ENCODE measurements at places on chromosomes 2 and 18.

DNA sequence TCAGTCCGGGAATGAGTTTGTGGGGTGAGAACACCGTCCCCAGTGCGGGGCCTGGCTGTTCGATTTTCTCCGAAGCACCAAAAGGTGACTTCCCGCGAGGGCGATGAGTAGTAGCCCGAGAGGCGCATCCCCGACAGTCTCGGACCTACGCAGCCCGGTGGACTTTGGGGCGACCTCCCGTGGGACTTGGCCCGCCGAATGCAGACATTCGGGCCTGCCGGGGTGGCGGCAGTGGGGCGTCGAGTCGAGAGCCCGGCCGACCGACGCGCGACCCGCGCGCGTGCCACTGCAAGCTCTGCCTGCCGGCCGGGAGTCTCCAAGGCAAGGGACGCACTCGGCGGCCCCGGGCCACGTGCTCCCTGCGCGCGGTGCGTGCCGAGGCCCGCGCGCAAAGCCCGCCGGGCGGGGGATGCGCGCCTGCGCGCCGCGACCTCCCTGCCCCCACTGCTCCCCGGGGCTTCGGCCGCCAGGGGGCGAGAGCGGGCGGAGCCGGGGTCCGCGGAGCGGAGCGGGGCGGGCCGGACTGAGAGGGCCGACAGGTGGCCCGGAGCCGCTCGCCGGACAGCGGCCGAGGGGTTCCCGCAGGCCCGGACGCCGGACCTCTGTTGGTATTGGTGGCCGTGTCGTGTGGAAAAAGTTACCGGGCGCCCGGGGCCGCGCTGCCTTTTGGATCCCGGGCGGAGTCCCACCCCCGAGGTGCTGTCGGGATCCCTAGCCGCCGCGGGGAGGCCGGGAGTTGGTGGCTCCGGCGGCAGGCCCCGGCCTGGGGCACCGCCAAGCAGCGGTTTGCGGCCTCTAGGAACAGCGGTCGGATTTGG is 1.9 kb downstream of the PTMA start:
- peak; percentile 79 for DNase-seq

GRCh38 chr2:213288913-213289700 is 4.8 kb downstream of the SPAG16 start:
- DNase-seq = no peak

DNA sequence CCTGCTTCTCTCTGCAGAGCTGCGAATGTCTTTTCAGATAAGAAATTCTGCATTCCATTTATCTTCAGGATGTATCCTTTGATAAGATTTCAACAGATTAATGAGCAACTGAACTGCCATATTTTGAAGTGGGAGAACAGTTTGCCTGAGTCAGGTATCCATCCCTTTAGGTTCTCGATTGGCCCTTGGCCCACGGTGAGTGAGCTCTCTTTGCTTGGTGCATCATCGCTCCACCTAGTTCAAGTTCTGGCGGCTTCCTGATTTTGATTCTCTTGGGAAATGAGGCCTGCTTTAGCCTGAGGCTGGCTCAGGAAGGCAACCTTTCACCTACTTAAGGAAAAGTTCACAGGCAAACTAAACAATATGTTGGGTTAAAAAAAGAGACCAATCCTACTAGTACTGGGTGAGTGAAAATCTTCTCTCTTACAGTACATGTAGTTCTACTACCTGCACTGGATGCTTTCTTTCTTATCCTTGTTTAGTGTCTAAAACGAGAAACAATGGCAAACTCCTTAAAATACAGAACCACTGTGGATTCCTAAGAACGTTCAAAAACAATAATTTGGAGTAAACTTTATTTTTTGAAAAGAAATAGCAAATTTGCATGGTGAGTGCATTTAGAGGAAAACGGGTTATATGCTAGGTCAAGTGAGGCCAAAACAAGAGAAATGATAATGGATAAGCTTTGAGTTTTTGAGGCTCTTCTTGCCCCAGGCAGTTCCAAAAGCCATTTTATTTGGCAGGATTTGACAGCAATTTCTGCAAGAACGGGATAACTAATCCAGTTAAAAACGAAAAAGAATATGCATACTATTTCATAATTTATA is 837 bp upstream of the ACSL3 start:
- no peak for DNase-seq

- DNase-seq = no peak
Measured at GRCh38 chr2:31267437-31268120, 33.6 kb downstream of the EHD3 start.

DNA sequence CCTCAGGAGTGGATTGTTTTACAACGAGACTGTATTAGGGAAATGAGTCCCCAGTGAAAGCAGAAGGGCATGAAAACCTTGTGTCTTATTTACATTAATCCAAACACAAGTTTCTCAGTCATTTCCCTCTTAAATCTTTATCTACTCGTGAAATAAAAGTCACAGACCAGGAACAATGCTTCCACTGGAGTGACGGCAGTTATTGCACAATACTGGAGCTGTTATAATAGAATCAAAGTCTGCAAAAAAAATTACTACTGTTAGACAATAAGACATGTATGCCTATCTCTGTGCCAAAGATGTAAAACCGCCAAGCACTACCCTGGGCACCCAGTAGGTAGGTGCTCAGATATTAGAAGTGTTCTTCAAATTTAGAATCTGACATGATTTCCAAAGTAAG is 375.5 kb downstream of the ZNF521 start:
- DNase-seq = no peak

DNA sequence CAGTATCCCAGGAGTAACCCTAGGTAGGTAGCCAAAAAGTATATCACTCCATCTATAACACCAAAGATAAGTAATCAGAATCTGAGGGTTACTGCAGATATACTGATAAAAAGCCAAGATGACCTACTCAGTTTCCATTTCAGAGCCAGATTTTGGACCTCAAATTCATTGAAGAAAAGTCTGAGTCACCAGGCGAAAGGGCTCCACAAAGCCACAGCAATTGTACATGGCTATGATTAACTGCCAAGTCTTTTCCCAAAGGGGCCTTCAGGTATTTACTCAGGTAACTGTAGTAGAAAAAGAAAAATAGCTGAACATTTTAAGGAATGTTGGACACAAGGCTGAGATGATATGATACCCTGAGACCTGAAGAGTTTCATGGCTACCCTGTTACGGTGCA is 75.6 kb upstream of the KCNH7 start:
- DNase-seq = no peak

- no peak for DNase-seq
Measured at GRCh38 chr2:211161236-211161635, 604.8 kb downstream of the CPS1 start.

GRCh38 chr2:25684577-25685473 is 11.4 kb upstream of the DTNB start:
- DNase-seq = no peak

DNA sequence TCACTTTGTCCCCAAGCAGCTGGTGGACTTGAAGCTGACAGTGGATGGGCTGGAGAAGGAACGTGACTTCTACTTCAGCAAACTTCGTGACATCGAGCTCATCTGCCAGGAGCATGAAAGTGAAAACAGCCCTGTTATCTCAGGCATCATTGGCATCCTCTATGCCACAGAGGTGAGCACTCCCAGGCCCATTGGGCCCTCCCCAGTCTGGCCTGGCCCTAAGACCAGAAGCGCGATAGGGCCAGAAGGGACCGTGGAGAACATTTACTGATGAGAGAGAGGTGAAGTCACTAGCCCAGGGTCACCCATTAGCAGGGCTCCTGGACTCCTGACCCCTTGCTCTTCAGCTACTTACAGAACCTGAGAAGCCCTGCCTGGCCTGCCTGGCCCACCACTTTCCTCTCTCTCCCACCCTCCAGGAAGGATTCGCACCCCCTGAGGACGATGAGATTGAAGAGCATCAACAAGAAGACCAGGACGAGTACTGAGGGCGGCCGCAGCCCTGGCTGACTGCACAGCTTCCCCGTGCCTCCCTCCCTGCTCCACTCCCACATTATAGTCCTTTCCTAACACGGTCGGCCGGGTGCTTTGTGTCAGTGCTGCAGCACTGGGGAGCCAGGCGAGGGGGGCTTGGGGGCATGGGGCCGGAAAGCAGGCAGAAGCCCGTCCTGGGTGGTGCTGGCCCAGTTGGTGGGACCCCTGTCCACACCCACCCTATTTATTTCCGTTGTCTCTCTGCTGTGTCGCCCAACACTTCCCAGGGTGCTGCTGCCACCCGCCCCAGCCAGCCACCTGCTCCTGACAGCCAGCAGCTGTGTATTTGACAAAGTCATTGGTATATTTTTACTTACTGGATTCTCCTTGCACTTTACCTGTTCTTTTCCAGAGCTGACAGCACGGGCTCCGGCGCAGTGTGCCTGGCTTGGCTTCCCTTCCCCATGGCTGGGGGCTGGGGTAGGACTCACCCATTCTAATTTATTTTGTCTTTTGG is 6.6 kb upstream of the TMEM214 start:
- no peak for DNase-seq

DNA sequence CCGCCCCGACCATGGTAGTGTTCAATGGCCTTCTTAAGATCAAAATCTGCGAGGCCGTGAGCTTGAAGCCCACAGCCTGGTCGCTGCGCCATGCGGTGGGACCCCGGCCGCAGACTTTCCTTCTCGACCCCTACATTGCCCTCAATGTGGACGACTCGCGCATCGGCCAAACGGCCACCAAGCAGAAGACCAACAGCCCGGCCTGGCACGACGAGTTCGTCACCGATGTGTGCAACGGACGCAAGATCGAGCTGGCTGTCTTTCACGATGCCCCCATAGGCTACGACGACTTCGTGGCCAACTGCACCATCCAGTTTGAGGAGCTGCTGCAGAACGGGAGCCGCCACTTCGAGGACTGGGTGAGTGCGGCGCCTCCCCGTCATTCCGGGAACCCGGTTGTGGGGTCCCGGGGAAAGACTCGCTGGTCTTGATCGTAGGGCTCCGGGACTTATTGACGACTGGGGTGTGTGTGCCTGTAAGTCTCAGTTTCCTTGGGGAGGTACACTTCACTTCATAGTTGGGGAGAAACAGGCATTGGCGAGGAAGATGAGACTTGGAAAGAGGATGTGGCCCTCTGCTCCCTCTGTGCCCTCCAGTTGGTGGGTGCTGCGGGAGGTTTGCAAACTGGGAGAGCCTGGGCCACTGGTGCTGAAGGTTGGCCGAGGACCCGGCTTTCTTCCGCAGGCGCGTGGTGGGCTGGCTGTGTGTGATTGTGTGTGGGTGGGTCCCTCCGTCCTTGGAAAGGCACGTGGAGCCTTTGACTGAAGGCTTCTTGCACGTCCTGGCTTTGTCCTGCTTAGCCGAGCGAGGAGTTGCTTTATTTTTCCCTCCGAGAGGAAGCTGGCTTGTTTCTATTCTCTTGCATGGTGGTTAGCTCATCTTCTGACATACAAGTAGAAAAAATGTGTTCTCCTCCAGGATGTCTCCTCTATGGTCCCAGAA is 886 bp downstream of the PRKCE start:
- no peak for DNase-seq

DNA sequence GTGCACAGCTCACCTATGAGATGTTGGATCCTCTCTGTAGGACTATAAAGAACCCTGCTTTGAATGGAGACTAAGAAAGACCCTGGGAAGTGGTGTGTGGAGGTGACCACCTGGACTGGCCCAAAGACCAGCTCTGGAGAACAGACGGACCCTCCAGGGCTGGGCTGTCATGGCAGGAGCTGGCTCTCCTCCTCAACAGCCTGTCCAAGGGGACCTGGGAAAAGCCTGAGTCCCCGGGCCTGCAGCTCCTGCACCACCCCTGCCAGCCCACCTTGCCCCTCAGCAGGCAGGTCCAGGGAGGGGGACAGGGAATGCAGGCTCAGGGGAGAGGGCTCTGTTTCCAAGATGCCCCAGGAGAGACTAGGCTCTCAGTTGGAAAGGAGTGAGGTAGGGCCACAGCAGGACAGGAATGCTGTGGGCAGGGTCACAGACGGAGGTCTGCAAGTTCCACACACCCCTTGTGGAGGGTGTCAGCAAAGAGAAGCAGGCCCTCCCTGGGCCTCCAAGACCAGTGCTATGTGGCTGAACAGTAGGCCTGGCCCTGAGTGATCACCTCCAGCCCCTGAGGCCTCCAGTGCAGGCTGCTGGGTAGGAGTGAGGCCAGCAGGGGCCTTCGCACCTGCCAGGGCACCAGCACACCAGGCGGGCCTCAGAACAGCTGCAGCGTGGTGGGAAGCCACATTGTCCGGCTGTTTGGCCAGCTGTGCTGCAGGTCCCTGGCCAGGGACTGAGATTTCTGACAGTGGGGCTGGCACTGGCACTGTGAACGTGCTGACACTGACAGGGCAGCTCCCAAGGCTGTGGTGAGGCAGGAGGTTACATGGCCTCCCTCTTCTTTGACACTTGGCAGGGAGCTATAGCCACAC is 86.4 kb upstream of the OTOS start:
- DNase-seq = no peak

DNA sequence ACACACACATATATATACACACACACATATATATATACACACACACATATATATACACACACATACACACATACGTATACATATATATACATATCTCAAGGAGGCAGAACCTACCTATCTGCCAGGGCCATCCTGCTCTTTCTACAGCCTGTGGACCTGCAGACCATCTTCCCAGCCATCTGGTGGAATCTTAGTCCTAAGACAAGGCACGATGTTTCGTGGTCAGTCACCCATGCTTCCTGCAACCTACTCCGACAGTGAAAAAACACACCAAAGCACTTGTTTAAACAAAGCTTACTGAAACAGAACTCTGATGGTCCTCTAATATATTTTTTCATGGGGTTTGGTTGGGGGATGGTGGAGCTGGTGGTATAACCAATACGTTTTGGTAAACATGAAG is 164.2 kb upstream of the ZNF521 start:
- DNase-seq = no peak

DNA sequence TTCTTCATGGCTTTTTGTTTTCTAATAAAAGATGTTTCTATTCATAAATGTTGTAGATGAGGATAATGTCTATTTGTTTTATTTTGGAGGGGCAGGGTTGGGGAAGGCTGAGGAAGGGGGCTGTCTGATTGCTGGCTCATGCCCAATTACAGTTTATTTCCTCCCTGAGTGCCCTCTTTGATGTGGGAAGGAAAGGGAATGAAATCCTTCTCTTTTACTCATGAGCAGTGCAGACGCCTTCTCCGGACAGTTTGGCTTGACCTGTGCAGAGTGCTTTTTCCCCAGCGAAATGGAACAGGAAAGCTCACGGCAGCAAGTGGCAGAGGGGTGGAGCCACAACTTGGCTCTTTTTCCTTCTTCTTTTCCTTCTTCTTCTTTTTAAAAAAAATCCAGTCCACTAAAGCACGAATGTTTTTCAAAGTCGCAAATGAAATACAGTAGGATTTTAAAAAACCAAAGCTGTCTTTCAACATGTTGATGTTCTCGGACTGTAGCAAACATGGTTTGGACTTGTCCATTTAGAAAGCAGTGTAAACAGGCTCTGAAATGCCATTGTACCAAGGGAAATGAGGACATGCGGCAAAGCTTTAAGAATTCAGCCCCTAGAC is 34.5 kb downstream of the RAB31 start:
- DNase-seq = no peak

All from T-helper 2 cell (primary cell).